Fibroblast of villous mesenchyme (primary cell): ENCODE measurements at places on chromosomes 4 and X. TPM values are rescaled to one million over a fixed set of nuclear protein-coding genes. Genes with fewer than 3 reads are reported as not detected.

DNA sequence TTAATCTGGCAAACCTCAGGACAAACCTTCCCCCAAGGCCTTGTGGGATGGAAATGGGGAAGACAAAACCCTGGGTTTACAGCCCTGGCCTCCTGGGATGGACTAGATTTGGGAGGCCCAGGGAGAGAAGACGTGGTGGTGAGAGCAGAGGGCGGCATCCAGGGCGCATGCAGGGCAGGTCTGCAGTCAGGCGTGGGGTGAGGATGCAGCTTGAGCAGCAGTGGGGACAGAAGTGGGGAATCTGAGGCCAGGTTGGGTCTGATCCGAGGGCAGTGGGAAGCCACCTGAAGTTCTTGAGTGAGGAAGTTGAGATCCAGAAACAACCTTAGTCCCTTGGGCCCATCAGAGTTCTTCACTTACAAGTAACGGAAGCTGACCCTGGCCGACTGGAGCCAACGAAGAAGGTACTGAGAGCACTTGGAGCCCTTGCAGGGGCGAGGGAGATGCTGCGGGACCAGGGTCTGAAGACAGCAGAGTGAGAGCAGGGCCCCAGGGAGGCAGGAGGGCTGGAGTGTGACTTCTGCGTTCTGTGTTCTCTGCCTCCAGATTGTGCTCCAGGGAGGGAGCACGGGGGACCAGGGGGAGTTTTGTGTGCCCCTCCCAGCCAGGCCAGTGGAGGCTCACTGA lies 42.0 kb upstream of the GPR78 start:
- DNase-seq, result no peak

DNA sequence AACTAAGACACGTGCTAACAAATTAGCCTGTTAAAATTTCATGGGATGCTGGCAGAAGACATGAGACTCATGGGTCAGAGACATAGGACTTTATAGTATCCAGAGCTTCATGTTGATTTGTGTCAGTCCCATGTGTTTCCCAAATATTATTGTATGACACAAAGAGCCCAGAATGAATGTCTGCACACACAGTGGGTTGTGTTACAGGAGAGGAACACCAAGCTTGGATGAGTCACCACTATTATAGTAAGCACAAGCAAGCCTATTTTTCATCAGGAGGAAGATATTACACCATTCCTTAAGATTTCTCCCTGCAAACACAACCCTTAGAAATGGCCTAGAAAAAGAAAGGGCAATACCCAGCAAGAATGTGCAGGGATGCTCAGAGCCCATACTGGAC lies 15.4 kb downstream of the BBS12 start:
- peak; percentile 72 for DNase-seq

DNA sequence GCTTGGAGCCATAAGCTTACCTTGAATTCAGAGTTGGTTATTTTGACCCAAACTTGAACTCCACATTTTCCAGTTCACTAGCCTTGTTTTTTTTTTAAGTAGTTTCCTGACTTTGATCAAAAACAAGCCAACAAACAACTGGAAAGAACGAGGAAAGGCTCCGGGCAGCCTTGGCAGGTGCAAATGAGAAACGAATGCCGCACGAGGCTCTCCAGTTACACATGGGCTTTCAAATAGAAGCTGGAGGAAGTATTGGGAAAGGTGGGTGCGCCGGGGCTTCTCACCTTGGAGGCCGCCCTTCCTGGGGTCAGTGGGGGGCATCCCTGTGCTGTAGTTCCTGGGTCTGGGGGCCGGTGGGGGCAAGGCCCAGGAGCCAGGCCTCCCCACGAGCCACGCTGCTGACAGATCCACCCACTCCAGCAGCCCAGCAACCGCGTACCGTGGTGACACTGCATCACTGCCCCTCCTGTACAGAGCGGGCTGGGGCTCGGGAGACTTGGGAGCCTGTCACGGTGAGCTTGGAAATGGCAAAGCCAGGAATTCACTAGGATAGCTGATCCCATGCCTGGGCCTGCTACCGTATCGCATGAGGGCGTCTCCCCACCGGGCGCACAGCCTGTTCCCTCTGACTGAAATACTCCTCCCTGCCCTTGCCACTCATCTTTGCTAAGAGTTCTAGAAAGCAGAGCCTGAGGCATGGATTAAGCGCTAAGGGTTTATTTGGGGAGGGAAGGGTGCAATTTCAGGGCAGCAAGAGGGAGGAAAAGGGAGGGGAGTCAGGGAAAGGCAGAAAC lies 50.9 kb upstream of the ADRA2C start:
- no peak for DNase-seq

DNA sequence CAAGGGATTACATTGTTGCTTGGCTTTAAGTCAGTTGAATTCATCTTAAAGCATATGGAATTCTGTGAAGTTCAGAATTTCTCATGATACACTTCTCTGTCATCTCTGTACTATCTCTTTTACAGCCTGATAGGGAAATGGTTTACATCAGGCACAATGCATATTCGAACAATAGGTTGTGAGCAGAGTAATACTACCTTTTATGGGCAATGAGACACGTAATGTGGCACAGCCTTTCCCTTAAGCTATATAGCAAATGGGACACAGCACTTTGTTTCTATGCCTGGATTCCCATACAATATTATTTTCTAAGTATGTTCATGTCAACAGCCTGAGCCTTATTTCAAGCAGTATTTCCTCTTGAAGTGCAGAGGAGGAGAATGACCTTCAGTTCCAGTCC lies 58.4 kb downstream of the SYNPO2 start:
- no peak for DNase-seq

Gene TBC1D19
- 39.6 and 41.5 TPM in 2 replicates for total RNA-seq

GRCh38 chr4:22754116-22754515 lies 61.4 kb downstream of the GBA3 start:
- no peak for DNase-seq

DNA sequence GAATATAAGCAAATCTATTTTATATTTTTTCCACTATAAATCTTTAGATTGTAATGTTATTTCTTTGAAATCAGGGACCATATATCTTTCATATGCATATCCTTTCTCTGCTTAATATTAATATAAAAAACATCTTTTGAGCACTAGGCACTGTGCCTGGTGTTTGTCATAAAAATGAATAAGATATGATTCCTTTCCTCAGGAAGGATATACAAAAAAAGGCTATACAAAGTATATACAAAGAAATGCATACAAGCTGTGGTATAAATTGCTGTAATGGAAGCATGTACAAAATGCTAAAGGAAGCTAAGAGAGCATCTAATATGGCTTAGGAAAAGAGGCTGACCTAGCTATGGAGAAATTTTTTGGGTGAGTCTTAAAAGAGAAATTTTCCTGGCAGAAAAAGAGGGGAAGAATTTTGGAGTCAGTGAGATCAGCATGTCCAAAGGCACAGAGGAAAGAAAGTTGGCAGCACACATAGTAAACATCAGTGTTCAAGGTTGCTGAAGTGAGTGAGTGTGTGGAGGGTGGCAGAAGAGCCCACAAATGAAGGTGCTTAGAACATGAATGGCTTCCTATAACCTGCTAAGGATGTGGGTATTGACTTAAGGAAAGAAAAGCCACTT lies 500.0 kb downstream of the SPRY1 start:
- no peak for DNase-seq

GRCh38 chr4:168558599-168558998 lies 61.7 kb downstream of the PALLD start:
- DNase-seq, result no peak
